Left forelimb (tissue), 1 donor: ENCODE measurements at places on chromosomes 11 and 22.
A peak's percentile ranks its signal among the peaks of the same experiment; 100 is the strongest.

- DNase-seq: no peak
These were observed 9.7 kb upstream of the GCAT start for GRCh38 chr22:37797874-37798500.

GRCh38 chr22:43118953-43119458, 8.5 kb downstream of the BIK start:
- DNase-seq: no peak

GRCh38 chr11:44301564-44302271, 8.2 kb downstream of the ALX4 start:
- no peak for DNase-seq

- DNase-seq: peak; percentile 60
These were observed 1.1 kb downstream of the CBX6 start for GRCh38 chr22:38870791-38871359.

DNA sequence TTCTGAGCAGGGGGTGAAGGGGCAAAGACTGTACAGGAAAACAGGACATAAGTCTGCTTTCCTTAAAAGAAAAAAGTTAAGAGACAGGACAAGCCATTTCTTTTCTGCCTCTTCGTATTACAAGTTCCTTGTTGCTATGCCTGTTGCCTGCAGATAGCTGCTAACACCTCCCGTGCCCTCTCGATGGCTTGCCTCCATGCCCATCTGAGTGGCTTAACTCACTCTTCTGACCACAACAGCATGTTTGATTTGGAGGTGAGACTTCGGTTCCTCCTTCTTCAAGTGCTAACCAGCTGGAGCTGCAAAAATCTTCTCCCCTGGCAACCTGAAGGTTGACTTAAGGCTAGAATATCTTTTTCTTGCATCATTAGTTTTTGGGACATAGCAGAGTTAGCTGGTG, 103.1 kb downstream of the PRR5L start:
- DNase-seq: no peak

- DNase-seq: no peak
These were observed 6.2 kb downstream of the CEP57 start for GRCh38 chr11:95796501-95796900.

DNA sequence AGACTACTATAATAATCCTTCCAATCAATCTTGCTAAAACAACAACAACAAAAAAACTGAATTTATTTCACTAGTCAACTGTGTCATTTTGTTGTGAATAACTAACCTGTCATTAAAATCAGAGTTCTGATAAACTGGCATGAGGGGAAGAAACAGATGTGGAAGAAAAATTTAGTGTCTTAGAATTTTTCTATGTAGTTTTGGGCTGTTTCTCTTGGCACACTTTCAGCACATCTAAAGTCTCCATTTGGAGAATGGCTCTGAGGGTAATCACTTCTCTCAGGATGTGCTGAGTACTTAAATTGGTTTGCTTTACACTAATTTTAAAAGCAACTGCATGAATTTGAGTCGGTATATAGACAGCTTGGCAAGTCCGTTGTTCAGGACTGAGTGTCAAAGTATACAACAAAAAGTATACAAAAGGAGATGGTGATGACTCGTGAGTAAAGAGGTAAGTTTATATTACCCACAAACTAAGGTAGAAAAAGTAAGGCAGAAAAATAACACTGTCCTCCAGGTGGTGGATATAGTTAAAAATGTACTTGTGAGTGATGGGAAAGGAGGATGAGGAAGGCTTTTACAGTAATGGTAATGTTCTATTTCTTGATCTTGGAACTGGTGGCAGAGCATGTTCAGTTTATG, 10.2 kb downstream of the HTATIP2 start:
- DNase-seq: no peak

- no peak for DNase-seq
These were observed 22.8 kb upstream of the TEF start for GRCh38 chr22:41358927-41359326.

- no peak for DNase-seq
These were observed 214.7 kb upstream of the NARS2 start for GRCh38 chr11:78789375-78789774.

- no peak for DNase-seq
These were observed 126.7 kb downstream of the HIPK3 start for GRCh38 chr11:33383920-33384209.

- DNase-seq: no peak
These were observed 31.2 kb downstream of the MS4A2 start for GRCh38 chr11:60119710-60120109.

- no peak for DNase-seq
These were observed 324.7 kb downstream of the CASP12 start for GRCh38 chr11:104573441-104573990.

DNA sequence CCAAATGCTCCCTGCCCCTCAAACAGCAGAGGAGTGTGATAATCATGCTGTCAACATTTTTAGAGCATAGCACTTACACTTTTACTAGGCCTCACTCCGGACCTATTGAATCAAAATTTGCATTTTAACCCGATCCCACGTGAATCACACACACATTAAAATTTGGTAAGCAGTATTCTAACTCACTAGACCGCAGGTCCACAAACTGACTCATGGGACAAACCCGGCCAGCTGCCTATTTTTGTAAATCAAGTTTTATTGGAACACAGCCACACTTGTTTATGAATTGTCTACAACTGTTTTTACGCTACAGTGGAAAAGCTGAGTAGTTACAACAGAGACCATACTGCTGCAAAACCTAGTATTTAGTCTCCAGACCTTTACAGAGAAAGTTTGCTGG, 43.3 kb downstream of the SNX19 start:
- no peak for DNase-seq

DNA sequence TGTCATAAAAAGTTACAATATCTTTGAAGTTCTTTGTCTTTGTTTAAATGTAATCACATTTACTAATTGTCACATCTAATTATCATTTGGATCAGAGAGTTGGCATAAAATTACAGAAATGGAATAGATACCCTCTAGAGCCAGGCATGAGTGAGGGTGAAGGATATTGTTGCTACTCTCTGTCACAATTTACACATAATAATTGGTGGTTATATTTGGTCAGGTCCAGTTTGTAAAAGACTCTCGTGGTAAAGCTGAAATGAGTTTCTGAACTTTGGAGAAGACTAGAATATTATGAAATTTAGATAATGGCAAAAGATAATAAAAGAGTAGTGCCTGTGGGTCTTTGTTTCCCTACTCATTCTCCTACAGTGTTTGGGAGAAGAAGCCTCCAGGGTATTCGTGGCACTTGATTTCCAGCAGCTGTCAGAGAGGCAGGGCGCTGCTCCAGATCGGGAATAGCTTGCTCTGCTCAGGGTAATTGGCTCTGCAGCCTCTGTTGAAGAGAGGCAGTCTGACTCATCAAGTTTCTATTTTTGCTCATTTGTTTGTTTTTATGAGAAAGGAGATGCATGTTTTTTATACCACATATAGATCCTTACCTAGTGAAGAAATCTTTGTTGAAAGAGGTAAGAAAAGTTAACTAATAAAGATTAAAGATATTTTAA, 349.9 kb downstream of the CNTN5 start:
- no peak for DNase-seq

- no peak for DNase-seq
These were observed 43.1 kb downstream of the SVIP start for GRCh38 chr11:22786475-22786874.

DNA sequence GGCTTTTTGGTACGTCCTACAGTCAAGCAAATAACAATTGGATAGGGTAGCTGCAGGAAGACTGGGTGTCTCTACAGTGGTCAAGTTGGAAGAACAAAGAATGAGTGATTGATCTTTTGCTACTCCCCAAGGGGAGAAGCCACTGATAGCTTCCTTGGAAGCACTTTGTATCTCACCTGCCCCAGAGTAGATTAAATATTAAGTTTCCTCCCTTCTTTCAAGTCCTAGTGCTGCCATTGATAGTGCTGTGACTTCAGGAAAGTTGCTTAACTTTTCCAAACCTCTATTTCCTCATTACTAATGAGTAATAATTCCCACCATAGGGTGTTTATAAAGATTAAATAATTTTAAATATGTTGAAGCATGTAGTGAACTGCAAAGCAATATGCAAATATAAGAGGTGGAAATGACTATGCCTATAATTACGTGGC, 35.6 kb upstream of the EHF start:
- no peak for DNase-seq

- no peak for DNase-seq
These were observed 59.2 kb downstream of the SYTL2 start for GRCh38 chr11:85751724-85752123.

GRCh38 chr22:38107692-38108515, 2.6 kb downstream of the BAIAP2L2 start:
- no peak for DNase-seq

- DNase-seq: no peak
These were observed 179.2 kb downstream of the DBX1 start for GRCh38 chr11:19980957-19981669.

DNA sequence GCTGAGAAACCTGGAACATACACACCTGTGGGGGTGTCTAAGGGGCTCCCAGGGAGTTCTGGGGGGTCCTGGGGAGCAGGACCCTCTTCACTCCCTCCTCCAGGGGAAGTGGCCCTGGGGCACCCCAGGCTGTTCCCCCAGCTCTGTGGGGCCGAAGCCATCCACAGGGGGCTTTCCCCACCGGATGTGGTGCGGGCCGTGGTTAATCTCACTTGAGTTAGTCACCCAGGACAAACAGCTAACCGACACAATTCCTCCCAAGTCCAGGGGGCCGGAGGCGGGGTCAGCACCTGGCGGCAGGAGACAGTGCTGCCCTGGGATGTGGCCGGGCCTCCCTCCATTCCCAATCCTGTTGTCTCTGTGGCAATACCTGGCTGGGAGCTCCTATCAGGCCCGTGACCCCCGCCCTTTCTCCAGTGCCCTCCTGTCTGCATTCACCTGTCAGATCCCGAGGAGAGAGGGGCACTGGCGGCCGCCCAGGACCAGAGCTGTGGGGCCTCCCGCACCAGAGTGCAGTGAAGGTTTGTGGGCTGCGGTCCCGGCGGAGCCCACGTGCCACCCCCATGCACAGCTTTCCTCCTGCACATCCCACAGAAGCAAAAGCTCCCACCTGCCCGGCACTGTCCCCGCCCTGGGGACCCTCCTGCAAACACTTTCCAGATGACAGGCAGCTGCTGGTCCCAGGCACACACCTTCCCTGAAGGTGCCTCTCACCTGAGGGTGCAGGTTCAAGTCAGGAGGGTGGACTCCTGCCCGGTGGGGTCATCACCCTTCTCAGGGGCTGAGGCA, 5.2 kb upstream of the MUC5AC start:
- DNase-seq: peak; percentile 56

- DNase-seq: no peak
These were observed 1.5 kb upstream of the HMOX1 start for GRCh38 chr22:35379146-35379993.

- no peak for DNase-seq
These were observed 3.8 kb downstream of the TMPRSS13 start for GRCh38 chr11:117925198-117925925.

GRCh38 chr11:65172600-65172999, 2.6 kb downstream of the SPDYC start:
- DNase-seq: no peak

DNA sequence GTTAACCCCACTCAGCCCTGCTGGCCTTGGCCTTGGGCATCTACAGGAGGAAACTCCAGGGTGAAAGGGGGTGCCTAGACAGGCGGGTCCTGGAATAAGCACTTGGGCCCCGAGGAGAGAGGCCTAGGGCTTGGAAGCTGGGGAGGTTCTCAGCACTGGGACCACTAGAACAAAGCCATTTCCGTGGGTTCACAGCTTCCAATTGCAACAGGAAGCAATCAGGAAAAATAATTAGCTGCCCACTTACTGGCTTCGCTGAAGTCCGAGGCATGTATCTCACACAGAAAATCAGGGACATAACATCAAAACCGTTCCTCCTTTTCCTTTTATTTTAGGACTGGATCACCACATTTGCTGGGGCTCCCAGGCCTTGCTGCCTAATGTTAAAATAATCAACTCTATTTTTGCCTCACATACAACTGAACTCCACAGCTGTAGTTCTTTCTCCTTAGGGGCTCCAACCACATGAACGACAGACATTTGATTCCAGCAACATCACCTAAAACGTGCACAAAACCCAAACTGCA, 161.1 kb upstream of the GRK3 start:
- no peak for DNase-seq

GRCh38 chr11:16799890-16800289, 61.4 kb downstream of the C11orf58 start:
- no peak for DNase-seq

GRCh38 chr11:19952116-19952605, 208.1 kb downstream of the DBX1 start:
- DNase-seq: no peak

GRCh38 chr11:72426103-72426757, 8.1 kb downstream of the CLPB start:
- no peak for DNase-seq

DNA sequence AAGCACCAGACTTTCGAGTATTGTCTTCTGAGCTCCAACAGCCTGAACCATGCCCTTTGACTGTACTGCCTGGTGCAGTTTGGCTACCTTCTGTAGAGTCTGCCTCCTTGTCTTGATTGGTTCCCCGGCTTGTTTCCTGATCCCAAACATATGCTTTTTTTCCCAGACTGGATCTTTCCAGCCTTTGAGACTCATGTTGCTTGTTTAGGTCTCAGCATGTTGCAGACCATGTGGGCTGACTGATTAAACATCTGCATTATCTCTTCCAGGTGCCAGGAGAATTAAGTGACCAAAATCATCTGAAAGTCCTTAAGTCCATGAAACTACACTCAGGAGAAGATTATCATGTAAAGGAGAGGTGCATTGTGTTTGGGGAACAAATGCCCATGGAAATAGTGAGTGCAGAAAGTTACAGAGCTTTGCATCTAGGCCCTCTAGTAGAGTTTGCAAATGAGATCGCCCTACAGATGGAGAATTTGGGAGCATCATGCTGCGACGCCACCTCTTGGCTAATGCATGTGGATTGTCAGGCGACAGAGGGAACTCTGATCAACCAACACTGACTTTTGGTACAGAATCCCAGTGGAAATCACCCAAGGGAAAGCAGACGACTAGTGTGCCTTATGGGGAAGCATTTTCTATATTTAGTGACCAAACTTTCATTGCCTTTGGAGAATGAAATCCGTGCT, 188.8 kb downstream of the BLID start:
- no peak for DNase-seq

DNA sequence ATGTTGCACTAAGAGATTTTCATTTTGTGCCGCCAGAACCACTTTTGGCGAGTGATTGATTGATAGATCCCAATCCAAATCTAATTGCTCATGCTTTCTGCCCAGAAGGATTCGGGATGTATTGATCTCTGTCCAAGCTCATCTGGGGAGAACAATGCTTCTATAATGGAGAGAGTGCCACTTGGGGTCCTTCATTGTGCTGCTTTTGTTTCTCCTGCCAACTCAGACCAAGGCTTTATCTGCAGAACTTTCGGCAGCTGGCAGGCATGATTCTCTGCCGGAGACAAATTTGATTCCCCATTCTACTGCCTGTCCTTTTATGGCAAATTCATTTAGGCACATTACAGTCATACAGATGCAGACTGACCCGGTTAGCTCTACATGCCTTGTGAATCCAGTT, 62.9 kb upstream of the NTM start:
- no peak for DNase-seq

GRCh38 chr22:41285441-41285819, 557 bp downstream of the RANGAP1 start:
- DNase-seq: no peak

- DNase-seq: no peak
These were observed 366.7 kb upstream of the NARS2 start for GRCh38 chr11:78941226-78941851.
